CD4-positive, alpha-beta T cell treated with Interleukin-4 for 1 hour (primary cell): ENCODE measurements at places on chromosomes 6 and 20.

DNA sequence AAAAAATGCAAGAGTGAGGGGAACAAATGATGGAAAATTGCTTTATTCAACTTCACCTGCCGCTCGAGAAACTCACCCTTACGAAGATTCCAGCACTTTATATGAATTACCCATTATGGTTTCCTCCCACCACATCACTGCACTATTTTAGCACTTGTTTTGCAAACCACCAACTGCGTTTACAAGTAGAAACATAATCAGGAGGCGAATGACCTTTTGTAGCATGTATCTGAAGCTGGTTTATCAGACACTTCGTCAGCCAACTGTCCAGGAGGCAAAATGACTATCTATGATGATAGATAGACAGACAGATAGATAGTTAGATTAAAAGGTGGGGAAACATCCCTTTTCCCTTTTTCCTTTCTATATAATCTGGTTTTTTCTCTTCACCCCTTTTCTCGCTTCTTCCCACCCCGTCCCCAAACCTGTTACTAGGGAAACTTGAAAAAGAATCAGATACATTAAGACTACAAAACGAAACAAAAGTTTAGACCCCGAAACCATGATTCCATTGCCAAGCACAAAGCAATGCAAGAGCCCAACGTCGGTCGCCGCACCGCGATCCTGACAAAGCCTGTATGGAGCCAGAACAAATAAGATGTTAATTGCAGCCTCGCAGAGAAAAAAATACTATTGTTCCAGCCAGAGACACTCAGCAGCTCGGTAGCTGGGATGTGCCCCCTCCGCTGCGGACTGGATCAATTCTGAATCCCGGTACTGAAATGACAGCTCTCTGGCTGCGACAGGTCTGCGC is 933 bp upstream of the ADGRB3 start:
- no peak for DNase-seq

- DNase-seq, result peak; percentile 61
These were observed 5.2 kb downstream of the OCSTAMP start for GRCh38 chr20:46545077-46545826.

DNA sequence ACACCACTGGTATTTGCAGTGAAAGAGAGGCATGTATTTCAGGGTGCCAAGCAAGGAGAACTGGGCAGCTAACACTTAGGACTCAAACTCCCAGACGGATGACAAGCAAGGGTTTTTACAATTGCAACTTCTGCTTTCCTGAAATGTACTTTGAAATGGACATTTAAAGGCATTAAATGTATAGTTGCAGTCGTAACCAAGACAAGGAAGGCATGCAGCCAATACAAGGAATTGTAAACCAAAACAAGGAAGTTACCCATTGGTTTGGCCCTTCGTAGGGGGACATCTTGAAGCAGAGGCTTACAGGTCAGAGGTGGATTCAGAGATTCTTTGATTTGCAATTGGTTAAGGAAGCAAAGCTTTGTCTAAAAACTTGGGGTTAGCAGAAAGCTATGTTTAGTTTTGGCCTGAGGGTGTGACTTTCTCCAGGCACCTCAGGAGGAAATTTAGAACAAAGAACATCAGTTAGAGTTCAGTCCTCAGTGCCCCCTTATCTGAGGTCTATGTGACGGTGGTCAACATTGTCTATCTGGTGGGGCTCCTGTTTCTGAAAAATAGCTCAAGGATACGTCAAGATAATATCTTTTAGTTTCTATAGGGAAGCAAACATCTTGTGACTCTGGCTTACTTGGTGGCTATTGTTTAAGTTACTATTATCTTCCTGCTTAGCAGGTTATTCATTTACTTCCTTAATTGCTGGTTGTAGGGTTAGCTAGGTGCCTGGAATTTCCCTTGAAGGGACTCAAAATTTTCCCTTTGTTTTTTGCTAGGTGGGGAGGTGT is 266.0 kb downstream of the CD83 start:
- DNase-seq, result no peak

DNA sequence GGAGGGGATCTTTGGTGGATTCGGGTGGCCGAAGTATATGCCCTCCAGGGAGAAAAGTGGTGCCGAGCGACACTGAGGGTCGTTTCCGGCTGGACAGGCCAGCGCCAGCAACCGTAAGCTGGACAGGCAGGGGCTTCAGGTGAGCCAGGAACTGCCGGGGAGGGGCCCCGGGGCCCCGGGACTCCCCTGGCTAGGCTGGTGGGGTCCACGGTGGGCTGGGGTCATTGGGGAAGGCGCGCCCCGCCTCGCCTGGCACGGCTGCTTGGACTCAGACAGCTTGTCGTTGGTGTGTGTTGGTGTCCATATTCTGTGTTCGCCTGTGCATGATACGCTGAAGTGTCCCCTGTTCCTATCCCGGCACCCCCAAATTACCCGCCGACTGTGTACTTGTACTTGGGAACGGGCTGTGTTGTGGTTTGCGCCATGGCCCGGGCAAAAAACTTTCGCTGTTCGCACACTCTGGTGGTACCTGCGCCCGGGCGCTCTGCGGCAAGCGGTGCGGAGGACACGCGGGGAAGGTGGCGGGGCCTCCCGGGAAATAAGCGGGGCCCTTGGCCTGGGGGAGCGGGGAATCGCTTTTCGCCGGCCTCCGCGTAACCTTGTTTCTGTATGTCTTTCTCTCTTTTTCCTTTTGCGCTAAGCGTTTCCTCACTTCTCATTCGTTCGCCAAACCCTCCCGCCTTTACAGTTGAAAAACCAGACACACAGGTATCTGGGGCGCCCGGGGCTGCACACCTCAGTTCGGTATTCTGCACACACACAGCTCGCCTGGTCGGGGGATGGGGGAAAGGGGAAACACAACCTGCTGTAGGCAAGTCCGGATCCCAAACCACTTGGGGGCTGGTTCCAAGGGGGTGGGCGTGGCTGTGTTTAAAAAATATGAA is 3.2 kb downstream of the GNAS start:
- DNase-seq, result no peak

DNA sequence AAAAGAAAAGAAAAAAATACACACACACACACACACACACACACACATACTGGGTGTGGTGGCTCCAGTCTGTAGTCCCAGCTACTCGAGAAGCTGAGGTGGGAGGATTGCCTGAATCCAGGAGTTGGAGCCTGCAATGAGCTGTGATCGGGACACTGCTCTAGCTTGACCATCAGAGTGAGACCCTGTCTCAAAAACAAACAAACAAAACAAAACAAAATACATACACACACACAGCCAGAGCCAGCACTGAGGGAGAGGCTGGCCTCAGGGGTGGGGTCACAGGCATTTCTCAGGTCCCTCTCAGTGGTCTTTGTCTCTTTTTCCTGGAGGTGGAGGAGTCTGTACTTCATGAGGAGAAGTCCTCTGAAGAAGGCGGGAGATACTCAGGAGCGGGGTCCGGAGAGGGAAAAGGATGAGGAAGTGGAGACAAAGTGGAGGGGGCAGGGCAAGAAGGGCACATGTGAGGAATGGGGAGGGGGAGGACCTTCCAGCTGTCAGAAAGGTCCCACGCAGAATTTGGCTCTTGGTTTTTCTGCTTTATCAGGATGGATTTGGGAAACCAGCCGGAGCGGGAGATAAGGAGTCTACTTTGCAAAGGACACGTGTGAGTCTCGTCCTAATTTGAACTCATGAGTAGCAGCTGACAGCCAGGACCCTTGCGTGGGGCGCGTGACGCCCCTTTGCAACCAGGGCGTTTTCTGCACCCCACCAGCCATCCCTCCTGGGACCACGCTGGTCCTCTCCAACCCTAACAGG is 7.7 kb upstream of the MICB start:
- no peak for DNase-seq

DNA sequence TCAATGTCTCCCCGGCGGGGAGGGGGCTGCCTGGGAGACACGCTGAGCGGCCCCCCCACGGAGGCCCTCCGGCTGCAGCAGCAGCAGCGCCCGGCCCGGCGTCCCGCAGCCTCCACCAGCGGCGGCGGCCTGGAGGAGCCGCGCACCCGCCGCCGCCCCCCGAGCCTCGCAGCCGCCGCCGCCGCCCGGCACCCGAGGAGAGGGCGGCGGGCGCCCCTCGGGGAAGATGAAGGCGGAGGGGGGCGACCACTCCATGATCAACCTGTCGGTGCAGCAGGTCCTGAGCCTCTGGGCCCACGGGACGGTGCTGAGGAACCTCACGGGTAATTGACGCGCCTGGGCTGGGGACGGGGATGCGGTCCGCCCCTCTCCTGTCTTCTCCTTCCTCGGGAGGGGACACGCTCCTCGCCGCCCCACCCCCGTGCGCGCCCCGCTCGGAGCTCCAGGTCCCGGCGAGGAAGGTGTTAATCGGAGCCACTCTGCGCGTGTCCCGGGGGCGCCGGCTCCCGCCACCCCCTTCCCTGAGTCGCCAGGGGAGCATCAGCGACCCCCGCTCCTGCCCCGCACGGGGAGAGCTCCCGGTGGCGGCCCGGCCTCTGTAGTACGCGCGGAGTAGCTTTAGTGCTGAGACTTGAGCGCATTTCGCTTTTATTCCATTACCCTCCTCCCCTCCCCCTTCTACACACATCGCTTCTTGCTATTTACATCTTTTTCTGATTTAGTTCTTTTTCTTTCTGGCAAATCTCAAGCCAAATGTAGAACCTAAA is 686 bp downstream of the TMEM170B start:
- peak; percentile 20 for DNase-seq

DNA sequence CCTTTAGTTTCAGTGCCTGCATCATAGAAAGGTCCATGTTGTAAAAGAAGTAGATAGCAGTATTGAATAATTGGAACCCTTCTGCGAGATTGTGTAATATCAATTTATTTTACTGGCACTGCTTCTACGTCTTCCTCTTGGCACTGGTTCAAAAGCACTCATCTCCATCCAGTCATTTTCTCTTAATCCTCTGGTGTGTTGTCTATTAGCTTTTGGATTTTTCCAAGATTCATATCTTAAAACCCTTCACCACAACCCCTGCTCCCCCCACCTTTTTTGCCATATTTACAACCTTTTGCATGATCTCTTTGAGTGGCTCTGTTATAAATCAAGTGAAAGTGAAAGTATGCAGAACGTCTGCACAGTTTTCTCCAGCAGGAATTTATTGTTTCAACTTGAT is 76.6 kb upstream of the HSF2 start:
- DNase-seq, result no peak
